ENCODE measurements at places on chromosomes 4 and X.

DNA sequence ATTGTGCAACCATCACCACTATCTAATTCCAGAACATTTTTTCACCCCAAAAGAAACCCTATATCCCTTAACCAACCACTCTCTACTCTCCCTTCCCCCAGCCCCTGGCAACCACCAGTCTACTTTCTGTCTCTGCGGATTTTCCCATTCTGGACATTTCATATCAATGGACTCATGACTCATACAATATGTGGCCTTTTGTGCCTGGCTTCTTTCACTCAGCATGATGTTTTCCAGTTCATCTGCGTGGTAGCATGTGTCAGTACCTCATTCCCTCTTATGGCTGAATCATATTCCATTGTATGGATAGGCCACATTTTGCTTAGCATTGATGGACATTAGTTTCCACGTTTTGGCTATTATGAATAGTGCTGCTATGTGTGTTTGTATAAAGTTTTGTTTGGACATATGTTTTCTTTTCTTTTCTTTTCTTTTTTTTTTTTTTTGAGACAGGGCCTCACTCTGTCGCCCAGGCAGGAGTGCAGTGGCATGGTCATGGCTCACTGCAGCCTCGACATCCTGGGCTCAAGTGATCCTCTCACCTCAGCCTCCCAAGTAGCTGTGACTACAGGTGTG is 335.4 kb downstream of the BCOR start:
- DNase-seq = no peak

DNA sequence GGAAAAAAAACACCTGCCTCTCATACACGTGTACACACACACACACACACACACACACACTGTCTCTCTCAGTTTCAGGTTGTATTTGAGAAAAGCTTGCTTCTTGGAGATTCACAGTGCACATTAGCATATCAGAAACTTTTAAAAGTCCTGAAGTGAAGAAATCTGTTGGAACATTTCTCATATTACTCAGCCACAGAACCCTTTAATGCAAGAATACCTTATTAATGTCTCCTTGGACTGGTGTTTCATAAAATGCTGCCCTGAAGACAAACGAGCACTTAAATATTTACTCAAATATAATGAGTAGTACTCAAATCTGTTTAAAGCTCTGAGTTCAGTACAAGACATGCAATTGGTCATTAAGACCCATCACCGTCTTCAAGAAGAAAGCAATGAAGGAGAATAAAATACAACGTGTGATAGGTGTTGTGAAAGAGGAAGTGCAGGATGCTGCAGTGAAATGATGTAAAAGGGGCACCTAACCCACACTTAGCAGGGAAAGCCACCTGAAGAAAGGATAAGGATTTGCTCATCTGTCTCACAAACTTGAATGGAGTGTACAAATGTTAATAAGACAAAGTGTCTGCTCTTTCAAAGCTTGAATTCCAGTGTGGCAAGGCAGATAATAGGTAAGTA is 57.0 kb downstream of the DCLK2 start:
- DNase-seq = no peak

- no peak for DNase-seq
Measured at GRCh38 chrX:150159537-150159936, 203.6 kb upstream of the MAMLD1 start.

GRCh38 chr4:184684491-184685189 is 35.1 kb downstream of the PRIMPOL start:
- no peak for DNase-seq

GRCh38 chr4:77466430-77466829 is 139.2 kb upstream of the CXCL13 start:
- no peak for DNase-seq
